ENCODE measurements at places on chromosomes 3 and 15. TPM values are rescaled to one million over a fixed set of nuclear protein-coding genes. Genes with fewer than 3 reads are reported as not detected.

Gene CLDN18
- under 0.01 TPM for total RNA-seq

Gene TMC3
- total RNA-seq = not detected

Gene SPTSSB
- 0.31 TPM for total RNA-seq

Gene PCOLCE2
- not detected for total RNA-seq

Gene LMAN1L
- total RNA-seq = 0.21 TPM

Gene ZKSCAN7
- total RNA-seq = 0.42 TPM

Gene LRRC49
- total RNA-seq = 0.21 TPM

Gene CASR
- total RNA-seq = 1.2 TPM

Gene SCAMP5
- total RNA-seq = 2.2 TPM

Gene CYP1A2
- not detected for total RNA-seq

Gene SLC33A1
- total RNA-seq = 30.3 TPM

Gene SLC6A20
- 0.10 TPM for total RNA-seq

Gene SH2D7
- not detected for total RNA-seq

Gene HTR3E
- not detected for total RNA-seq

Gene WWTR1
- total RNA-seq = 0.31 TPM
